NB4 (cell line): ENCODE measurements at places on chromosomes 12 and 14.
A peak's percentile ranks its signal among the peaks of the same experiment; 100 is the strongest.

DNA sequence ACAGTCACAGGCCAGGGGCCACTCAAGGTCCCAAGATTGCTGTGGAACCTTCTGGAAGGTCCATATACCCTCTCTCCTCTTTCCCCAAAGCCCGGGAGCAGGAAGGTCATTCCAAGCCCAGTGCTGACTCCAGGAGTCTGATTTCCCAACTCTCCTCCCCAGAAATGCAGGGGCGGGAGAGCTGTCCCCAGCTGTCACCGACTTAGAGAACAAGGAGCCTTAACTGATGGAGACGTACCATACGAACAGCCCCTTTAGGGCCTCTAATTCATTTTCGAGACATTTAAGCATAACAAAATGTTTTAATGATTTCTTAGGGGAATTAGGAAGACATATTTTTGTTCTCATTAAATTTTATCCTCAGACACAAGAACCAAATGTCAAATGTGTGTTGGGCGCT is 99.2 kb downstream of the PHETA1 start:
- no peak for DNase-seq

DNA sequence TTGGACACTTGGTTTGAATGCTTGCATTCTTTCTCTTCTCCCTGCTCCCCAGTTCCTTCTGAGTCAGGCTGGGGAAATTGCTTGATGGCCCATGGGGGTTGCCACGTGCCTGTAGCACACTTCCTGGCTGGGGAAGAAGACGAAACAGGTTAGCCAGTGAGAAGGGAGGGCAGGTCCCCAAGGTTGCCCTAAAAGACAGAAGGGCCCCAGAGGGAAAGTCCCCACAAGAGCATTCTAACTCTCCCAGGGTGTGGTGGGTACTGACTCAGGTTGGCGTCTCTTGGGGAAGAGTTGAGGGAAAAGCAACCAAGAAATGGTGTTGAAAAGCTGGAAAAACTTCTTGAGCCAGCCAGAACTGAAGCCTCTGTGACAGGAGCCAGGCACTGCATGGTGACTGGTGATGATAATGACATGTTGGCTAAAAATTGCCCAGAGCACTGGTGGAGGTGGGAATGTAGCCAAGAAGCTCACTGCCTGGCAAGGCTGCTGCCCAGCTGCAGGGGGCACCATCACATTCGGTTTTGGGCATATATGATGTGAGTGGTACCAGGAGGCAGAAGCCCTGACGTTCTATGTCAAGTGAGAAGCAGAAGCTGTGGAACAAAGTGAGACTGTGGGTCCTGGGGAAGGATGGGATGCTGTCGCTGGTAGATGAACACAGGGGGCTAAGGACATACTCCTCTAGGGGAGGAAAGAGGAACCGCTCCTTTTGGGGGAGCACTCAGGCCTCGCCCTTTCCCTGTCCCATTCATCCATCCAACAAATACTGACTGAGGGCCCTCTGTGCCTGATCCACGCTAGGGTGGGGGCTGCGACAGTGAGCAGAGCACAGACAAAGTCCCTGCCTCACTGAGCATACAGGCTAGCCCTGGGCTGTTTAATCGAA is 8.1 kb upstream of the RABGGTA start:
- DNase-seq = peak; percentile 58

- DNase-seq = no peak
Measured at GRCh38 chr14:90424075-90424474, 27.2 kb downstream of the CALM1 start.

DNA sequence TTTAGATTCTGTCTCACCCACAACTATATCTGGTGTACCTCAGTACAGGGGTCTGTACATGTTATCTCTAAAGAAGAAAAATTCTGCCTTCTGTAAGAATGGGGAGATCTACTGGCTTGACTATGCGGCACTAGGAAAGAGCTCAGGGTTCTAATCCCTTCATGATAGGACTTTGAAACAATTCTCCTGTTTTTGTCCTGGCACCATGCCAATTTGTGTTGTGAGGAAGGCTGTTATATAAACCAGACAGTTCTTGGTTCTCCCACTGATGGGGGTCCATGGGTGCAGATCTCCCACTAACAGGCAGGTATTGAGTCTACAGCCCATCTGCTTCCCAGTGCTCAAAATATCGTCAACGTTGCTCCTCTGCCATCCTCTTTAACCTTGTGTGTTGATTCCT is 883.7 kb downstream of the GALC start:
- no peak for DNase-seq

GRCh38 chr12:104630230-104630670 is 173.5 kb downstream of the CHST11 start:
- DNase-seq = peak; percentile 40

- peak; percentile 73 for DNase-seq
Measured at GRCh38 chr12:120940799-120941198, 36.6 kb upstream of the SPPL3 start.

DNA sequence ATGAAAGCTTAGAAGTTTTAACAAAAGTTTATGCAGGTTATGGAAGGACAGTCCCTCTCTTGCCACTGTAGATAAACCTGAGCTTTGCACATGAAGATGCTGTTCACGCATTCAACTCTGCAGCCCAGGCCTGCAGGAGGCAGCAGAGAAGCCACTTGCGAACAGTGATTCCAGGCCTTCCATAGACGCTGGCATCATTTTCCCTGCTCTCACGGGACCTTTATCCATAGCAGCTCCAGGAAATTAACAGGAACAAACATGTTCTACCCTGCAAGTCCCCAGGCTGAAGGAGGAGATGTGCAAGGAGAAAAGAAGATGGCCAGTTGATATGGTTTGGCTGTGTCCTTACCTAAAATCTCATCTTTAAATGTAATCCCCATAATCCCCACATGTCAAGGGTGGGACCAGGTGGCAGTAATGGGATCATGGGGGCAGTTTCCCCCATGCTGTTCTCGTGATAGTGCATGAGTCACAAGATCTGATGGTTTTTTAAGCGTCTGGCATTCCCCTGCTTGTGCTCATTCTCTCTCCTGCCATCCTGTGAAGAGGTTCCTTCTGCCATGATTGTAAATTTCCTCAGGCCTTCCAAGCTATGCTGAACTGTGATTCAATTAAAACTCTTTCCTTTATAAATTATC is 2.0 kb downstream of the ERP27 start:
- no peak for DNase-seq

- peak; percentile 44 for DNase-seq
Measured at GRCh38 chr12:13536219-13536910, 339.8 kb downstream of the EMP1 start.

DNA sequence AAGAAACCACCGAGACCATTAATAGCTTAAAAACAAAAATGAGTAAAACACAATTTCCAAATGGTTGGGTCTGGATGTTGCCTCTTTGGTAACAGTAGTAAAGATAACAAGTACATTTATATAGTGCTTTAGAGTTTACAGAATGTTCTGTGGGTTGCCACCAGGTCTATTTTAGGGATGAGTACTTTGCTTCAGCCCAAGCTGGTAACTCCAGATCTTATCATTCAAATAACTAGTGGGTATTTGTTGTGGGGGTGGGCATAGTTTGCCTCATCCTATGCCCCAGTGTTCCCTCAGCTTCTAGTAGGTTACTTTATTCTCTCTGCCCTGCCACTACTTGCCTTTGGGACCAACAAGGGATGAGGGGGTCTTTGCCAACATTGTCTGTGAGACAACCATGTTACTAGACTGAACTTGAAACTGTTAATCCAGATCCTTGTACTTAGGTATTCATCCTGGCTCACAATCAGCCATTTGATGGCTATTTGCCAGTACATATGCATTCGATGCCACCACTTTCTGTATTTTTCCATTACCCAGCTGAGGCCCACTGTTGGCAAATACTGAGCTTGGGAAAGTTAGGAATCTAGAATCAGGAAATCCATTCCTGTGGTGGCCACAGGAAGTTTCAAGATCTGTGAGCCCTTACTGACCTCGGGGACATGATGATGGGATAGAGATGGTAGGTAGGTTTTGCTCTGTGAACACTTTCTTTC is 17.6 kb upstream of the AKAP6 start:
- no peak for DNase-seq

- no peak for DNase-seq
Measured at GRCh38 chr12:88247241-88247643, 105.1 kb downstream of the TMTC3 start.

DNA sequence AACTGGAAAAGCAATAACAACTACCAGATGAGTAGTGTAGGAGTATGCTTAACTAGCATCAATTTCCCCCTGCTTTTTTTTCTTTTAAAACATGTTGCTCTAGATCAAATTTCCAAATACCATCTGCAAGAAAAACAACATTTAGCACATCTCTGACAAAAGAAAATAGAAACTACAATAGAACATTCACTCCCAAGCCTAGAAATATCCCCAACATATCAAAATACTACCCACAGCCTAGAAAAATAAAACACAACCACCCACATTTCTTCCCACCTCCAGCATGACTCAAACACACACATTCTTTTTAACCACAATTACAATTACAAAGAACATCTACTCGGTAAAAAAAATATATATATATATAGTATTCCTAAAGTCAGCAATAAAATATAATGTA is 120.0 kb downstream of the PPFIA2 start:
- DNase-seq = no peak

DNA sequence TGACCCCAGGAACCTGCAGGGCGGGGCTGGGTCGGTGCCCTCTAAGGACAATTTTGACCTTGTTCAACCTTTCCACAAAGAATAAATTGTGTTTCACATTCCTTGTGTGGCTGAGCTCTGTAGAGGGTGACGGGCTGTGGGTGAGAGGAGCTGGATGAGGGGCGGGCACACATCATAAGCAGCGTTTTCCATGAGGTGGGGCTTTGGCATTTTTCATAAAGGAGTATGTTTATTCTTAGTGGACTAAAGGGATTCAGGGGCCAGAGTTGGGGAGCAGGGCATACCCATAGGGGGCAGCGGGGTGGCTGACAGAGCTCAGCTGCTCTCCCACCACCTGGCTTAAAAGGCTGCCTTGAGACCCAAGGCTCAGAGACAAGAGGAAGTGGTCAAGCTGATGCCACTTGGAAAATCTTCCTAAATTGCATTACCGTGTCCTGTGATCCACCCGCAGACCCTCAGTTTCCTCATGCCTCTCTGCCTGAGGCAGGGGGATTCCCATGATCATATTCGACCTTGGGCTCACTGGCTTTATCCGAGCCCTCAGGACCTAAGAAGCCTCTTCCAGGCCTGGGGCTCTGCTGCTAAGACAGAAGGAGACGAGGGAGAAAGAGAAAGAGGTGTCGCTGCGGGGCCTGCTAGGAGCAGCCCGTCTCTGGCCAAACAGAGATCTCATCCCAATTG is 11.4 kb downstream of the MMP14 start:
- DNase-seq = peak; percentile 60

DNA sequence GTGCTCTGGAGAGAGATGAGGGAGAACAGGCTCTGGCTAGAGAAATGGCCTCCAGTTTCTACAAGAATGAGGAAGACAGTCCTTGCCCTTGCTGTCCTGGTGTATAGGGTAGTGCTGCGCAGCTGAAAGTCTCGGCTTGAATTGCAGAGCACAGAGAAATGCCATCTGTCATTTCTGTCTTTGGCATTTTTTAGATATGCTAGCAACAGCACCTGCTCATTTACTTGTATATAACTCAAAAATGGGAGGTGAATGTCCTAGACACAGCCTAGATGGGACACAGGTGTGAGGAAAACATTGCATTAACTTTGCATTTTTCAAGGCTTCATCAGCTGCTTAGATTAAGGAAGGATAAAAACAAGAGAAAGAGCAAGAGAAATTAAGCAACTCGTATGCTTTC is 35.8 kb downstream of the GPR19 start:
- DNase-seq = no peak

DNA sequence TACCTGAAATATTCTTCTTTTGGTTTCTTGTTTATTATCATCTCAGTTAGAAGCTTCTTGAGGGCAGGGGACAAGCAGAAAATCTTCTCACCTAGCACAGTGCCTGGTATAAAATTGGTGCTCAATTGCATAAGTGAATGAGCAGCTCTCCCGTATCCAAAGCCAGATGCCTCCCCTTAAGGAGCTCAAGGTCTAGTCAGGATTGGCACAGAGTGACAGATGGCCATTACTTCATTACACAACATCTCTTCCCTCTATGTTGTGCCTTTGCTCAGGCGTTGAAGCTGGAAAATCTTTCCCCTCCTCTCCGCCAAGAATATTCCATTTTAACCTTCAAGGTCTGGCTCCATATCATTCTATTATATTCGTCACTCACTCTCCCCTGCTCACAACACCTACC is 3.6 kb downstream of the SLC4A8 start:
- no peak for DNase-seq

- no peak for DNase-seq
Measured at GRCh38 chr12:117860111-117860510, 108.7 kb downstream of the KSR2 start.

DNA sequence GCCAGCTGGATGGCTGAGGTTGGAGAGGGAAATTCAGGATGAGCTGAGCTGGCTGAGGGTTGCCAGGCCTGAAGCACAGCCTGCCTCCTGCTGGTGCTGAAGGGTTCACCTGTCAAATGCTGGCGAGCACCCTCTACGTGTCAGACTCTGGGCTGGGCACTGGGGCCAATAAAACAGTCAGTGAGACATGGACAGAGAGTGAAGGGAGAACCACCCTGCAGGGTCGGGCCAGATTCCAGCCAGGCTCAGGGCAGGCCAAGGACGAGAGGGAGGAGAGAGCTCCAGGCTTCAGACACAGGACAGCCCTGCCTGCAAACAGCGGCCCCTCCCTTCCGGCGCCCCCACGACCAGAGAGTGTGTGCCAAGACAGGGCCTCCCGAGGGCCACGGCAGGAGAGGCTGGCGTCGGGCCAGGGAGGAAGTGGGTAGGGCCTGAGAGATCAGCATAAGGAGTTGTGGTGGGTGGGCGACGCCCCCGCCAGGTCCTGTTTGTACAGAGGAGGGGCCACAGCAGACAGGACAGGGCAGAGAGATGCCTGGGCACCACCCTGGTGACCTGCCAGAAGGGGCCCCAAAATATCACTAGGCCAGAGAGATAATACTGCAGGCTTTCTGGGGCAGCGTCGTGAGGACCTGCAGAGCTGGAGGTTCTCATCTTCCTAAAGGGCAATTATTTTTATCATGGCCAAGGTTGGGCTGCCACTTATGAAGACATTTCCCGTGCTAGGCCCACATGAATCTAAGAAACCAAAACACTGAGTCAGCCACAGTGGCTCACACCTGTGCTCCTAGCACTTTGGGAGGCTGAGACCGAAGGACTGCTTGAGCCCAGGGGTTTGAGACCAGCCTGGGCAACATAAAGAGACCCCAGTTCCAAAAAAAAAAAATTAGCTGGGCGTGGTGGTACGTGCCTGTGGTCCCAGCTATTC is 73.1 kb upstream of the GPR68 start:
- peak; percentile 93 for DNase-seq

DNA sequence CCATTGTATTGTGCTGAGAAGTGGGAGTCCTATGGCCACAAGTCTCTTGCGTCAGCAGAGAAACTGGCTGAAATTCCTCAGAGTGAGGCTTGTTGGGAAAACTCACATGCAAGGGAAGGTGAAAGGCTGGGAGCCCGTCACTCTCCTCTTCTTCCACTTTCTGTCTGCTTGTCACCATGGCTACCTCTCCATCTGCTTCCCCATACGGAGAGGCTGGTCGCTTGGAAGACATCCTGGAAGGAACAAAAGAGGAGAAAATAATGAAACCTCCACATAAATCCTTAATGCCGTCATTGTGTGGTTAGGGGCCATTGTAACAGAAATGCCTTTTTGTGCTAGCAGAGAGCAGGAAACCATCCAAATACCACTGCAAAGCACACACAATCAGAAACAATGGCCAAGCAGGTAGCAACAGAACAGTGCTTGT is 53.7 kb downstream of the SOX5 start:
- DNase-seq = no peak

GRCh38 chr12:105575235-105575634 is 244.7 kb downstream of the C12orf75 start:
- no peak for DNase-seq

GRCh38 chr12:25256826-25257225 is 6.1 kb upstream of the KRAS start:
- no peak for DNase-seq
